Chondrocyte (in vitro differentiated cells): ENCODE measurements at places on chromosomes 12 and 14.

DNA sequence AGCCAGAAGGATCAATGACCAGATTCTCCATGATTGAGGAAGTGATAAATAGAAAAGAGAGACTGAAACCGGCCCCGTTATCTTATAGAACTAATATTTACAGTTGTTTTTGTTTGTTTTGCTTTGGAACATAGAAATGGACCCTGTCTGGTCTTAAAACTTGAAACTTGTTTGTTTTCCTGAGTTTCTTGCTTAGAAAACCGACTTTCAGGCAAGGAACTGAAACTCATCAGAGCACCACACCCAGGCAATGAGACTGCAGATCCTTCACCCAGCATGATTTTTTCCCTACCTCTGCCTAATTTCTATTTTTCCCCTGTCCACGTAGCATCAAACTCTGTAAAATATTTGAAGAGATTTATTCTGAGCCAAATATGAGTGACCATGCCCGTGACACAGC is 10.6 kb upstream of the CLEC12A start:
- H3K36me3 ChIP-seq: no peaks in the 10 kb centered on the region
- DNase-seq: no peak
- no peaks in the 10 kb centered on the region for H3K4me1 ChIP-seq
- no peaks in the 10 kb centered on the region for H3K27me3 ChIP-seq

GRCh38 chr12:59594943-59595500 is 807 bp upstream of the SLC16A7 start:
- no peak for DNase-seq
- H3K4me1 ChIP-seq: peaks cover 25% of the 10 kb centered on the region

- DNase-seq: no peak
- H3K27me3 ChIP-seq: no peaks in the 10 kb centered on the region
- H3K4me1 ChIP-seq: peaks cover 6% of the 10 kb centered on the region
- peaks cover 8% of the 10 kb centered on the region for H3K36me3 ChIP-seq
These were observed 451.2 kb downstream of the EGLN3 start for GRCh38 chr14:33499687-33500086.

DNA sequence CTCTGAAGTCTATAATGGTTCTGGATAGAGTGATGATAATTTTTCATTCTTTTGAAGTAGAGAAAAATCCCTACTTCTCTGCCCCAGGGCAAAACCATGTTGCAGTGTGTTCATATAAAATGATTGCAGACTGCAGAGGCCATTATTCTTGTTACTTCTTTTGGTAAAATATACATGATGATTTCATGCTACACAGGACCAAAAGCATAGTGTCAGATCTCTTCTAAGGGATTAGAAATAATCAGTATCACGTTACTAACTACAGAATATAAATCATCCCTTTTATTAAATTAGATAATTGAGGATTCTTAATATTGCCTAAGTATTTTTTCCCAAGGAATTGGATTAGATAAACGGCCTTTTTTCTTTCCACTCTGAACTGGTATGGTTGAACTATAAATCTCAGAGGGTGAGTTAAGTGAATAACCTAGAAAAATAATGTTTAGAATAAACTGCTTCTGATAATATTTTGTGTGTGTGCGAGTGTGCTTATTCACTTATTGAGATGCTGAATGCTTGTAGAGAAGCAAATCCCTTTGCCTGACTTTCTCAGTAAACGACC is 156.2 kb downstream of the EFCAB11 start:
- no peak overlapping the region for H3K4me3 ChIP-seq
- H3K4me1 ChIP-seq: peaks cover 4% of the 10 kb centered on the region
- DNase-seq: no peak
- H3K36me3 ChIP-seq: no peaks in the 10 kb centered on the region
- H3K27ac ChIP-seq: no peak overlapping the region

DNA sequence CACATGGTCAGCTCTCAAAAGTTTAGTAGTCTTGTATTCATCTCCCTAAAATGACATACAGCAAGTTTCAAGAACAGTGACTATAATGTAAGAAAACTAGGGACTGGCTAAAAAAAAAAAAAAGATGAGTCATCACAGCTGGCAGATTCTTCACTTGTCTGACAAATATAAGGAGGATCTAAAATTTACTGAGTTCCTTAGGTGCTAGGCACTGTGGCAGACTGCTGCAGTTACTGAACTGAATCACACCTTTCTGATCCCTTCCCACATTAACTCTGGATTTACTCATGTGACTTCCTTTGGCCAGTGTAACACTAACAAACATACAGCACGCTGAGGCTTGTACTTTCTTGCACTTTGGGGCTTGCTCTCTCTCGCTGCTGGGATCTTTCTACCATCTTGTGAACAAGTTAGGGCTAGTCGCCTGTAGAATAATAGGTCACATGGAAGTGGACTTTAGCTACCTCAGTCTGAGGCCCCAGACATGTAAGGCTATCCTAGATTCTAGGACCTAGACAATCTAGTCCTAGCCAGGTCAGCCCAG is 32.1 kb downstream of the BAZ1A start:
- H3K4me1 ChIP-seq: peaks cover 13% of the 10 kb centered on the region
- H3K36me3 ChIP-seq: no peaks in the 10 kb centered on the region
- H3K4me3 ChIP-seq: no peak overlapping the region
- no peaks in the 10 kb centered on the region for H3K27me3 ChIP-seq
- DNase-seq: no peak

DNA sequence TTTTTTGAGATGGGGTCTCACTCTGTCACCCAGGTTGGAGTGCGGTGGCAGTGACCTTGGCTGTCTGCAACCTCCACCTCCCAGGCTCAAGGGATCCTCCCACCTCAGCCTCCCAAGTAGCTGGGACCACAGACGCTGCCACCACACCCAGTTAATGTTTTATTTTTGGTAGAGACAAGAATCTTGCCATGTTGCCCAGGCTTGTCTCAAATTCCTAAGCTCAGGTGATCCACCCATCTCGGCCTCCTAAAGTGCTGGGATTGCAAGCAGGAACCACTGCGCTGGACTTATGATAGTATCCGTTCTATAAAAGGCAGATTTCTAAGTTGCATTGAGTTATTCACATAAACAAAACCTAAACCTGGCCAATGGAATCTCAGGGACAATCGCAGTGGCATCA is 321.1 kb upstream of the PRICKLE1 start:
- no peak for DNase-seq
- H3K36me3 ChIP-seq: no peaks in the 10 kb centered on the region
- H3K27ac ChIP-seq: no peak overlapping the region
- peaks cover 29% of the 10 kb centered on the region for H3K4me1 ChIP-seq
